ENCODE measurements at places on chromosomes 11 and 22.

GRCh38 chr22:22031183-22031945 lies 48.8 kb upstream of the TOP3B start:
- no peak for DNase-seq

DNA sequence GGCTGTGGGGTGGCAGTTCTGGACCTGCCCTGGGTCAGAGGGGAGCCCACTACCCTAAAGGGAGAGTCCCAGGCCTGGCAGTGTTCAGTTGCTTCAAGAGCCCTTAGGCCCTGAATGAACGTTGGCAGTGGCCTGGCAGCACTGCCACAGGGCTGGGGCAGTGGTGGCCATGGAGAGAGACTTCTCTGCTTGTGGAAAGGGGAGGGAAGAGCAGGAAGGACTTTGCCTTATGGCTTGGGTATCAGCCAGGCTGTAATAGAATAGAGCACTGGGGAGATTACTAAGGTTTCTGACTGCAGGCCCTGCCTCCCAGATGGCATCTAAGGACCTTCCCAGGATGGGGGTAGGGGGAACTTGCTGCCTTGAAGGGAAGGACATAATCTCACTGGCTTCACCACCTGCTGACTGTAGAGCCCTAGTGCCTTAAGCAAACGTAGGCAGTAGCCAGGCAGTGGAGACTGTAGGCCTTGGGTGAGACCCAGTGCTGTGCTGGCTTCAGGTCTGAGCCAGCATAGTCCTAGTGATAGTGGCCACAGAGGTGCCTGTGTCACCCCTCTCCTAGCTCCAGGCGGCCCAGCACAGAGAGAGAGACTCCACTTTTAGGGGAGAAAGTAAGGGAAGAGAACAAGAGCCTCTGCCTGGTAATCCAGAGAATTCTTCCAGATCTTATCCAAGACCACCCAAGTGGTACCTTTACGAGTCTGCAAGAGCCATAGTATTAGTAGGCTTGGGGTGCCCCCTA lies 27.6 kb downstream of the PLA2G6 start:
- no peak for DNase-seq

GRCh38 chr22:37819105-37819433 lies 4.1 kb upstream of the GALR3 start:
- no peak for DNase-seq

DNA sequence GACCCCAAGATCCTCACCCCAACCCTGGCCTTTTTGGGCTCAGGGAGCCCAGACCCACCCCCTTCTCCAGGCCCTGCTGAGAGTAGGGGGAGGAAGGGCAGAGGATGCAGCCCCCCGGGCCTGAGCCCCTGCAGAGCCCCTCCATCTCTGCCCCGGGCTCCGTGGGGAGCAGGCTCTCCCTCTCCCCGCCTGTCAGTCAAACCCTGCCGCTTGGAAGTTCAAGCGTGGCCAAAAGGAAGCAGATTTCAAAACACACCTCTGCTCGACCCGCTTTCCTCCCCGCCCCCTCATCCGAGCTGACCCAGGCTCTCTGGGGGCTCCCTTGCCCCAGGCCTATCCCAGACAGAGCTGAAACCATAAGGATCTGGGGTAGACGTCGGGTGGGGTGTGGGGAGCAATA lies 39.0 kb upstream of the CD82 start:
- DNase-seq = no peak

DNA sequence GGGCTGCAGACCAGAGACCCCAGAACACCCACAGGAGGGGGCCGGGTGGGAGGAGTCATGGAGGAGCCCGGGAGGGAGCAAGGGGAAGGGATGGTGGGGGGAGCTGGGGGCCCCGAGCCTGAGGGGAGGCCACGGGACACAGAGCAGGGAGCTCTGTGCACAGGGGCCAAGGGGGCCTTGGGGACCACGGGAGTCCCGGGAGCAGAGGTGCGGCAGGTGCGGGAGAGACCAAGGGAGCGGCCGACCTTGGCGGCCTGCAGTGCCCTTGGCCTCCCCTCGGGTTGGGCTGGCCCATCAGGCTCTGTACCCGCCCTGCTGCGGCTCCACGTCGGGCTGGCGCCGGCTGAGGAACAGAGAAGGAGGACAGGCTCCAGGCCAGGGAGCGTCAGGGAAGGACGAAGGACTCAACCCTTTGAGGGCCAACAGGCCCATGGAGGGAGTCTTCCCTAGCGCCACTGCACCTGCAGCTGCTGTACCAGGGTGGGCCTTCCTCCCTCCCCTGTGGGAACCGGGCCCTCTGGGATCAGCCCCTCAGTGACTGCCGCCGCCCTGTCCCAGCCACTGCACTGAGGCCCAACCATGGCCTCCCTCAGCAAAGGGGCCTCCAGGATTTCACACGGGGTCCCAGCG lies 17.8 kb upstream of the BRSK2 start:
- no peak for DNase-seq

GRCh38 chr22:48478529-48479265 lies 1349.0 kb downstream of the BRD1 start:
- no peak for DNase-seq

DNA sequence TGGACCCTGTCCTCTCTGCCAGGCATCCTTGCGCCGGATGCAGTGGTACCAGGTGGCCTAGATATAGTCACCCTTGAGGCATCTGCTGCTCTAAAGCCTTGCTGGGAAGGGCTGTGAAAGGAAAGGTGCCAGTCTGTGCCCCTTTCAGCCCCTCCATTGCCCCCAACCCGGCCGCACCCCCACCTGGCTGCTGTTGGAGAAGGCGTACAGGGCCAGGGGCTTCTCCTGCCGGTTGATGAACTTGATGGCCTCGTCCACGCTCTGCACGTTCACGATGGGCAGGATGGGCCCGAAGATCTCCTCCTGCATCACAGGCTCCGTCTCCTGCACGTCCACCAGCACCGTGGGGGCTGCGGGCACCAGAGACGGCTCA lies 10.2 kb downstream of the ALDH3B2 start:
- no peak for DNase-seq

- no peak for DNase-seq
Observed at GRCh38 chr11:5368502-5369043, 15.0 kb upstream of the OR51M1 start.

- DNase-seq = no peak
Observed at GRCh38 chr22:42930810-42931420, 73.8 kb upstream of the ARFGAP3 start.

DNA sequence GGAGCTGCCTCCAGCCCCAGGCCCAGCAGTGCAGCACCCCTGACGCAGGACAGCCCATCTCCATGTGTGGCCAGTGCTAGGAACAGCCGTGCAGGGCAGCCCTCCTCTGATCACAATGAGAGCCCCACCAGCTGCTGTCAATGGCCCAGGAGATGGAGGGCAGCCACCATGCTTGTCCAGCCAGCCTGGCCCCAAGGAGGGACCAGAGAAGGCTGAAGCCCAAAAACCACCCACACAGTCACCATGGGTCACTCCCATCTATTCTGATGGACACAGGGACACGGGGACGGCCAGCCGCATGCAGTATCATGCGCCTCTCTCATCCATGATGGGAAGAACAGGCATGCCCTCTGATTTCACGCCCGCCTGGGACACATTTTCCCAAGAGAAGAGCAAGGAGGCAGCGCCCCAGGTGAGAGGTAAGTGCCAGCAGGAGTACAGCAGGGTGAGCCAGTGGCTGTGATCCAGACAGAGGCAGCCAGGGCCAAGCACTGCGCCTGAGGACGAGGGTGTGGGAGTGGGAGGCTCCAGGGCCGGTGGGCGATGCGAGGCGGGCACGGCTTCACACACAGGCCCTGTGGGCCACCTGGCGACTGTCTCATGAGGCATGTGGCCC lies 33.6 kb upstream of the GNB1L start:
- DNase-seq = no peak

- DNase-seq = no peak
Observed at GRCh38 chr11:126840975-126841374, 159.6 kb downstream of the KIRREL3 start.

DNA sequence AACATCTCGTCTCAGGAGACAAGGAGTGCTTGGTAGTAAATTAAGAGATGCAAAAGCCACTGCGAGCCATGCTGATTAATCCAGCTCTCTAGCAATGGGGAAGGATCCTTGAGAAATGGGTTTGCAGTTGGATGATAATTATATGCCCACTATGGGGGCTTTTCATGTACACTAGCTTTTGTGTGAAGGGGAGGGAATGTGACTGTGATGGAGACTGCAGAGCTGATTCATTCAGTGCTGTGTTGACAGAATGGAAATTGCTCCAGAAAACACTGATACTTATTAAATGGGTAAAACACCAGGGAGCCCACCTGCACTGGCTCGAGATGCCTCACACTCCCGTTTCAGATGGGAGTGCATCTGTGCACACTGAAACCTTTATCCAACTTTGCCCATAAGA lies 37.0 kb upstream of the KIRREL3 start:
- no peak for DNase-seq
